ENCODE measurements at places on chromosomes 2 and 18.

- no peak for DNase-seq
These were observed 19.8 kb downstream of the ORC2 start for GRCh38 chr2:200943527-200944105.

DNA sequence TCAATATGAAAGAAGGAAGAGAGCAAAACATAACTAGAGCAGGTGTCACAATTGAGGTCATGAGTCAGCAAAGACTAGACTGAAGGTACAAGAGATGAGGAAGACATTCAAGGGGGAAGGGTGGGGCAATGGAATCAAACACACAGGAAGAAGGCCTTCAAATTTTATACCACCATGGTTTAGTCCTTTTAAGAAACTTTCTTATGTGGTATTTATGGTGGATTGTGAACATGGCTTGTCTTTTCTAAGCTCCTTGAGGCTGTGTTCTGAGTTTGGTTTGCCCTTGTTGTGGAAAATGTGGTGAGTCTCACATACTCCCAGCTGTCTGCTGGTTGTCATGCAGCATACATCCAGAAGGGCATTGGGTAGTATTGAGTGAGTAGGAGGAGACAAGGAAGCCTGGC lies 62.1 kb downstream of the NABP1 start:
- DNase-seq: no peak

- peak; percentile 64 for DNase-seq
These were observed 114.4 kb upstream of the FZD5 start for GRCh38 chr2:207884127-207884526.

DNA sequence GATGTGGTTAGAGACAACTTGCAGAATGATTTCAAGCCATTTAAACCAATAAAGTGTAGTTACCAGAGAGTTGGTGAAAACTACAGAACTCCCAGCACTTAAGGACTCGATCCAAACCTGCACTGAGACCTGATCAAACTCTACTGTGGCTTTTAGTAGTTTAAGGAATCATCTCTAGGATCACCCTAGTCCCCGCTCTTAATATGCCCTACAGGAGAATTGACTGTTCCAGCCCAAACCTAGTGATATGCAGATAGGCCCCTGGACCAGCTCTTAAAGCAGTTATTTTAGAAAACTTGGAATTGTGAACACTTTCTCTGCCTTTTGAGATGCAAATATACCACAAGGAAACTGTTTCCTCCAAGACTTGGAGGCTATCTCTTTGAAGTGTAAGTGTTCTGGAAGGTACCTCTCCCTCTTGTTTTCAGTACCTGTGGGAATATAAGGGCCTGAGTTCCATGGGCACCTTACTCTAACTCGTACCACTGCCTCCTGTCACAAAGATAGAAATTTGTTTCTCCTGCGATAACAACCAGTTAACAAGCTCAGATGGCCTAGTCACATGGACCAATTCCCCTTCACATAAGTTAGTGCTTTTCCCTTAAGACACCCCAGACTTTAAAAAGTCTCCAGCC lies 1367.2 kb upstream of the SLC39A10 start:
- no peak for DNase-seq

DNA sequence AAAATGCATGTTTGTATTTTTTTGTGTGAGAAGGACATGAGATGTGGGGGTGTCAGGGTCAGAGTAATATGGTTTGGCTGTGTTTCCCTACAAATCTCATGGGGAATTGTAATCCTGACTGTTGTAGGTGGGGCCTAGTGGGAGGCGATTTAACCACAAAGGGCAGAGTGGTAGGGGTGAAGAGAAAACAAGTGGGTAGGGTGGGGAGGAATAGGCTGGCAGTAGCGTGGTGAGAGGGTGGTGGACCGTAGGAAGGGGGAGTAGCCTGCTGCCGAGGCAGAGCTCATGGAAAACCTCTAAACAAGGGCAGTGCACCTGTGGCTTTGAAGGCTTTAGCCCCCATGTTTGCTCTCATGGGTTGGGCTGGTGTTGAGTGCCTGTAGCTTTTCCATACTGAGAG lies 152.8 kb upstream of the ZNF519 start:
- no peak for DNase-seq

DNA sequence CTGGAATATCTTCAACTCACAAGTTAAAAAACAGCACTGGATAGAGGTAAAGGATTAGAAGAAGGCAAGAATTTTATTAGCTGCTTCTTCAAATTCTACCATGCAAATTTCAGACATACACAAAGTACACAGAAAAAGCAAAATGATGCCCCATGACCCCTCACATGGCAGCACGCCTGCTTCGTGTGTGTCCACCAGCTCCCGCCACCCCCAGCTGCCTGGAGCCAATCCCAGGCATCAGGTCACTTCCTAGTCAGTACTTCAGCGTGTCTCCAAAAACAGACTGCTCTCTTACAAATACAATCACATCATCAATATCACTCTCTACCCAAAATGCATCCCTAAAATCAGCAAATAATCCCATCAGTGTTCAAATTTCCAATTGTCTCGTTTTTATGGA lies 35.8 kb downstream of the IMPA2 start:
- no peak for DNase-seq

- DNase-seq: no peak
These were observed 1.5 kb downstream of the CREB1 start for GRCh38 chr2:207531032-207531952.

GRCh38 chr2:121897335-121897970 lies 142.0 kb downstream of the TSN start:
- no peak for DNase-seq

All from suppressor macrophage treated with lipopolysaccharide for 1 hour (primary cell).